ENCODE measurements at places on chromosomes 1 and 21. TPM values are rescaled to one million over a fixed set of nuclear protein-coding genes. Genes with fewer than 3 reads are reported as not detected.

- peaks cover 14% of the 10 kb centered on the region for H3K36me3 ChIP-seq
- no peak overlapping the region for H3K4me3 ChIP-seq
- peak overlapping the region; percentile 81 for H3K27ac ChIP-seq
- peak; percentile 55 for DNase-seq
- H3K27me3 ChIP-seq = no peaks in the 10 kb centered on the region
- peaks cover 26% of the 10 kb centered on the region for H3K4me1 ChIP-seq
These were observed 32.5 kb upstream of the FHAD1 start for GRCh38 chr1:15214527-15214926.

- peaks cover 18% of the 10 kb centered on the region for H3K4me1 ChIP-seq
- DNase-seq = no peak
- no peak overlapping the region for H3K4me3 ChIP-seq
- H3K27me3 ChIP-seq = peaks cover 2% of the 10 kb centered on the region
- peaks cover 15% of the 10 kb centered on the region for H3K36me3 ChIP-seq
These were observed 16.6 kb downstream of the UTP11 start for GRCh38 chr1:38029081-38029681.

The TAS1R3 gene
- total RNA-seq = not detected

The SLC22A15 gene
- total RNA-seq = under 0.01 TPM

GRCh38 chr1:90720145-90720636, 3.1 kb upstream of the BARHL2 start:
- H3K4me3 ChIP-seq = no peak overlapping the region
- no peak overlapping the region for H3K27ac ChIP-seq
- no peaks in the 10 kb centered on the region for H3K4me1 ChIP-seq
- H3K27me3 ChIP-seq = peaks cover 82% of the 10 kb centered on the region

DNA sequence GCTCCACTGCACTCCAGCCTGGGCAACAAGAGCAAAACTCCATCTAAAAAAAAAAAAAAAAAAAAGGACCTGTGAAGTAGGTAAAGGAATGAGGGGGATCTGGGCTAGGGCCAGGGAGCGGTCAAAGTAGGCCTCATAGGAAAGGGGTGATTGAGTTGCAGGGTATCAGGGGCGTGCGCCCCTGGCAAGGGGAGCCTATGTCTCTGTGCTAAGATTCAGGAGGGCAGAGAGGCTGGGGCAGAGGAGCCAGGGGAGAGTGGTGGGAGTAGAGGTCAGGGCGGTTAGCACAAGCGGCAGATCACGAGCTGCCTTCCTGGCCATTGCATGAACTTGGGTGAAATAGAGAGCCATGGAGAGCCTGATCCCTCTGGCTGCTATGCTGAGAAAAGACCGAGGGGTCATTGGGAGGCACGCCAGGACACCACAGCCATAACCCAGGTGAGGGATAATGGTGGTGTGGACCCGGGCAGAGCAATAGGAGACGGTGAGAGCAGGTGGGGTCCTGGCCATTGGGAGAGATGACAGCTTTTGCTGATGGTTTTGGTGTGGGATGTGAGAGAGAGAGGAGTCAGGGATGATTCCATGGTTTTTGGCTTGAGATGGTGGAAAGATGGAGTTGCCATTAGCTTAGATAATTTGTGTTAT, 30.6 kb upstream of the CSF1 start:
- H3K36me3 ChIP-seq = no peaks in the 10 kb centered on the region
- DNase-seq = no peak
- H3K4me3 ChIP-seq = no peak overlapping the region

DNA sequence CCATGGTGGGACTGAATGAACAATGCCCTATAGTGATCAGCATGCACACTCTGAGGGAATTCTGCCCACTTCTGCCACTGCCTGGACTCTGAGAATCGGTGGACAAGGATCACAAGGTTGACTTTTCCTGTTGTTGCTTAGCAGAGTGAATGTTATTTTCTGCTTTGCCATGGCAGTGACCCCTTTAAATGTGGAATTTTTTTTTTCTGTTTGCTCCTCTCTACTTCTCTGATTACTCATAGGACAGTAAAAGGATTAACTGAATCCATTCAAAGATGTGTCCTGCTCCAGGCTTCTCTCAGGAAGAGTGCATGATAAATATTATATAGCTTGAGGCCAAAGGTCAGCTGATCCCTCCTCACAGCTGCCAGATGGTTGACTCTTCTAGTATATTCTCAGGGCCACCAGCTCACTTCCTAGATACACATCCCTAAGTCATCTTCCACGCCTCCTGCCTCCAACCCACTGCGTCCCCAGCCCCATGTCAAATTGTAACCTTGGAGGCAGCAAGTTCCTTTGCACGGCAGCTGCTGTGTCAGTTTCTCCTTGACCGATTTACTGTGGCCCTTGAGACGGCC, 74.0 kb upstream of the RALGPS2 start:
- H3K27me3 ChIP-seq = no peaks in the 10 kb centered on the region
- DNase-seq = peak; percentile 71
- H3K4me3 ChIP-seq = no peak overlapping the region
- H3K4me1 ChIP-seq = peaks cover 20% of the 10 kb centered on the region
- peak overlapping the region; percentile 75 for H3K27ac ChIP-seq

GRCh38 chr1:204285436-204286305, 71.9 kb upstream of the GOLT1A start:
- peaks cover 2% of the 10 kb centered on the region for H3K27me3 ChIP-seq
- H3K4me3 ChIP-seq = no peak overlapping the region
- no peak for DNase-seq

The C1QC gene
- not detected for total RNA-seq

- H3K4me3 ChIP-seq = peak within 1 kb of the TSS; percentile 57
- peaks cover 2% of the 10 kb centered on the region for H3K4me1 ChIP-seq
- H3K27ac ChIP-seq = no peak within 1 kb of the TSS
- no peaks in the 10 kb centered on the region for H3K36me3 ChIP-seq
These were observed at the start of gene ST6GALNAC5 for GRCh38 chr1:76867342-76868130. TSS of gene ST6GALNAC5 (plus strand) at chr1:76867480.

DNA sequence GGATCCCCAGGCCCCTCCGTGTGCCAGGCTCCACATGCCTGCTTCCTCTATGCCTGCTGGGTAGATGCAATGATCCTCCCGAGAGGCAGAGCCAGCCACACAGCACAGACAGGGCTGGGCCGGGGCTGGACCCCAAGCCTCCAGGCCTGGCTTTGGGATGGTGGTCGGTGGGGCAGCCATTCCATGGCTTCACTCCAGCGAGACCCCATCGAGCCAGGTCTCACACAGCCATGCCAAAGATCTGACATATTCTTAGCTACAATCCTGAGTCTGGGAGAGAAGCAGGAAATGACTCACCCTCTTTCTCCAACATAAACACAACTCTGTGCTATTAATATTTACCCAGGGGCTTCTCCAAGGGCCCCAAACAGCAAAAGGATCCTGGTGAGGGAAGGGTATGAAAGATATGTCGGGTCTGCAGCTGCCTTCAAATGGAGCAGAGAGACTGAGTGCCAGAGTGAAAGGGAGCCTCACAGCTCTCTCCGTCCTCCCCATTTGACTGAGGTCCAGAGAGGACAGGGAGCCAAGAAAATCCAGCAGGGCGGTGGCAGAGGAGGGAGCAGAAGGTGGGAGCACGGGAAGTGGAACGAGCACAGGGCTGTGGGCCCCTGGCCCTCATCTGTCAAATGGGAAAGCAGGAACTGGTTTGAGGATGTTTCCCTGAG, 639.5 kb downstream of the MATN1 start:
- H3K36me3 ChIP-seq = no peaks in the 10 kb centered on the region
- peak overlapping the region; percentile 92 for H3K27ac ChIP-seq
- H3K4me3 ChIP-seq = no peak overlapping the region
- peak; percentile 84 for DNase-seq

DNA sequence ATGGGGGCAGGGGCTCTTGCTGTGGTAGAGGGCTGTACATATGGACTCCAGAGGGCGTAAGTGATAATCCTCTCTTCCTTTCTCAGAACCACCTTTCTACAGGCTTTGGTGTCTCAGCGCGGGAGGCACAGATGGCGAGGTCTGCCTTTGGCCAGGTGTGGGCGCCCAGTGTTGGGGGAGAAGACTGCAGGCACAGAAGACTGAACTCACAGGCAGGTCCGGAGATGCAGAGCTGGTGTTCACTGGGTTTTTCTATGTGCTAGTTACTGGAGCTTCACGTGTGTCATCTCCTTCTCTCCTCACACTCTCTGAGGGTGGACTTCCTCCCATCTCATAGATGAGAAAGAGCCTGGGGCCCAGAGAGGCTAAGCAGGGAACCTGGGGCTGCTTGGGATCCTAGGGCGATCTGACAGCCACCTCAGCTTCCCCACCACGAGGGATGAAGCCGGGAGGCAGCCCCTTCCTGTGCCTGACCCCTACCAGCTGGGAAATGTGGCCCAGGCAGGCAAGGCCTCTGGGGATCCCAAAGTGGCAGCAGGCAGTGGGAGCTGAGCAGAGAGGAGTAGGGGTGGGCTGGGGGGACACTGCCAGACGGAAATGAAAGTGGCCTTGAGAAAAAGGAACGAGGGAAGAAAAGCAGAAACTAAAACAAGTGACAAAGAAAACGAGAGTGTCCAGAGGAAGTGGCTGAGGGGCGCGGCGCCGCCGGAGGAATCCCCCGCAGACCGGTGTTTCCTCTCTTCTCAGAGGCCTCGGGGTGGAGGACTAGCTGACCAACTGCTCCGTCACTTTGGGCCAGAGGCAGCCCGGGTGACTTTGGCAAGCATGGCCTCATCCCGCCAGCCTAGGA, 191.6 kb downstream of the HIVEP3 start:
- no peak overlapping the region for H3K4me3 ChIP-seq
- H3K36me3 ChIP-seq = no peaks in the 10 kb centered on the region
- no peak overlapping the region for H3K27ac ChIP-seq
- no peaks in the 10 kb centered on the region for H3K27me3 ChIP-seq

- DNase-seq = peak; percentile 51
- H3K27me3 ChIP-seq = peaks cover 5% of the 10 kb centered on the region
- H3K36me3 ChIP-seq = no peaks in the 10 kb centered on the region
- no peak overlapping the region for H3K4me3 ChIP-seq
These were observed 2.2 kb upstream of the CRABP2 start for GRCh38 chr1:156707417-156708217.

DNA sequence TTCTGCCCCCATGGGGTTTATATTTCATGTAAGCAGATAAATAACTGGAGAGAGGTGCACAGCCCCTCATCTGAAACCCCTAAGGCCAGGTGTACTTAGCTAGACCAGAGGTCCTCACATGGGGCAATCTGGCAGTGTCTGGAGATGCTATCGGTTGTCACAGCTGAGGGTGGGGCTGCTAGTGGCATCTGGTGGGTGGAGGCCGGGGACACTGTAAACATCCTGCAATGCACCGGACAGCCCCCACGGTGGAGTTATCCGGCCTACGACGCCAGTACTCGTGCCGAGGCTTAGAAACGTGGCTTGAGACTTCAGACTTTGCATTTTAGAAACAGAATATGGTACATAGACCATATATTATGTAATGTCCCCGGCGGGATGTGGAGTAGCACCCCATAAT, 186.5 kb upstream of the VAMP3 start:
- H3K4me1 ChIP-seq = no peaks in the 10 kb centered on the region
- peaks cover 19% of the 10 kb centered on the region for H3K27me3 ChIP-seq
- no peak overlapping the region for H3K27ac ChIP-seq
- no peak overlapping the region for H3K4me3 ChIP-seq
- no peaks in the 10 kb centered on the region for H3K36me3 ChIP-seq
